ENCODE measurements at places on chromosomes 6 and 20.

DNA sequence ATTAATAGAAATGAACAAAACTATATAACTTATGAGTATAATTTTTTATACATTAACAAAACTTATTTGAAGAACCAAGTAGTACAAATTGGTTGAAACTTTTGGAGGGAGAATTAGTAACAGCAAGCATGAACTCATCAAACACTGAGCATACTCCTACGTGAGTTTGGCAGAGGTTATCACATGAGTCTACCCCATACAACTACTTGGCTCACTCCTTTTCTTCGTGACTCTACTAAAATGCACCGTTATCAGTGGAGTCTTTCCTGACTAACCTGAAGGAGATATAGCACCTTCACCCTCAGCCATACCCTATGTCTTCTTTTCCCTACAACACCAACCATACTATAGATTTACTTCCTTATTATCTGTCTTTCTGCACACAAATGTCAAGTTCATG lies 794.2 kb downstream of the TFAP2A start:
- no peak for DNase-seq

GRCh38 chr6:26576929-26577719 lies 19.6 kb upstream of the ABT1 start:
- no peak for DNase-seq

DNA sequence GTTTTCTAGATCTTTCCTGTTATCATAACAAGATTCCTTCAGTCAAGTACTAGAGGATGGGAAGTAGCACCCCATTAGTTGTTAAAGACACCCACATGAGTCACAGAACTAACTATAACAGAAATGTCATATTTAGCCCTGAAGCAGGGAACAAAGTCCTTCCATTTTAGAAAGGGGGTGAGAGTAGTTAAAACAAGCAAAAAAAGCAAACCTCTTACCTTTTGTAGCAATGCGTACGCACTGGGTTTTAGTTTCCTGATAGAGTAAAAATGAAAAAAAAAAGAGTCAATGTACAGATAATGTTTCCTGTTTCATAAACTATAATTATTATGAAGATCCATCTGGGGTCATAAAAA lies 163.7 kb upstream of the THEMIS start:
- no peak for DNase-seq

DNA sequence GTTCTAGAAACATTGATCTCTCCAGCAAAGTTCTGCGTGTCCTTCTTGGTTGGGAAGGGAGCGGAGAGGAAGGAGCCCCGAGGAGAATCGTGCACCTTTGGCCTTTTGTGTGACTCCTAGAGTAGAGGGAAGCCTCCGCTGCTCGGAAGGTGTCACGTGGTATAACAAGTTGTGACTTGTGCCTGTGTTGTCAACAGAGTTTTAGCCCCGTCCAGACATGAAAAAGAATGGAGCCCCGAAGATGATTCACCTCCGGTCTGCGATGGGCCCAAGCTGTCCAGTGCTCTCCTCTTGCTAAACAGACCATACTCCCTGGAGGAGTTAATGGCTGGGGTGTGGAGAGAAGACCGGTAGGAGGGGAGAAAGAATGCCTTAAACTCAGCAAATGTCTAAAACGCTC lies 7.0 kb downstream of the EYA2 start:
- no peak for DNase-seq

DNA sequence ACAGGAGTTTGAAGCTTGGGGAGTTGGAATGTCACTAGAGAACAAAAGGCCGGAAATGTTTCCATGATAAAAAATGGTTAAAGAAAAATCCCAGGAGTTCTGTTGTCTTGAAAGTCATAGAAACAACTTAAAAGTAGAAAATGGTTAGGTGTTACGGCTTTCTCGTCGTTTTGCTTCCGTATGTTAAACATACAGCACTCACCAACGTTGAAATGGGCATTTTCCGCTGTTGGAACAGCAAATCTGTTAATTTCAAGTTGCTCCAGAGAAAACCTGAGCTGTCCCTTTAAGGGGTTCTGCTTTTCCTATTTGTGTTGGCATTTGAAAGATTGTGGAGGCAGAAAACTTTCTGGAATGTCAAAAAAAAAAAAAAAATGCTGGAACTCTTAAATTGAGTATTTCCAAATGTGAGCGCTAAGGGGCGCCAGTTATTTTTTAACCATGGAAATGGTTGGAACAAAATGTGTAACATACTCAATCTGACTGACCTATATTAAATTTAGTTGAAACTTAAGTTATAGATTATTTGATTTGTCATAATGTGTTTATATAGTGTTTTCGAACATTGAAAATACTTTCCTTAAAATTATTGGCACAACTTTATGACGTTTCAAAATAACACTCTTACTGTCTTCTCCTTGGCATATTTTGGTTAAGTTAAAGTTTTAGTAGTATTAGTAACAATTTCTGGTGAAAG lies 2.2 kb downstream of the QKI start:
- DNase-seq, result no peak

DNA sequence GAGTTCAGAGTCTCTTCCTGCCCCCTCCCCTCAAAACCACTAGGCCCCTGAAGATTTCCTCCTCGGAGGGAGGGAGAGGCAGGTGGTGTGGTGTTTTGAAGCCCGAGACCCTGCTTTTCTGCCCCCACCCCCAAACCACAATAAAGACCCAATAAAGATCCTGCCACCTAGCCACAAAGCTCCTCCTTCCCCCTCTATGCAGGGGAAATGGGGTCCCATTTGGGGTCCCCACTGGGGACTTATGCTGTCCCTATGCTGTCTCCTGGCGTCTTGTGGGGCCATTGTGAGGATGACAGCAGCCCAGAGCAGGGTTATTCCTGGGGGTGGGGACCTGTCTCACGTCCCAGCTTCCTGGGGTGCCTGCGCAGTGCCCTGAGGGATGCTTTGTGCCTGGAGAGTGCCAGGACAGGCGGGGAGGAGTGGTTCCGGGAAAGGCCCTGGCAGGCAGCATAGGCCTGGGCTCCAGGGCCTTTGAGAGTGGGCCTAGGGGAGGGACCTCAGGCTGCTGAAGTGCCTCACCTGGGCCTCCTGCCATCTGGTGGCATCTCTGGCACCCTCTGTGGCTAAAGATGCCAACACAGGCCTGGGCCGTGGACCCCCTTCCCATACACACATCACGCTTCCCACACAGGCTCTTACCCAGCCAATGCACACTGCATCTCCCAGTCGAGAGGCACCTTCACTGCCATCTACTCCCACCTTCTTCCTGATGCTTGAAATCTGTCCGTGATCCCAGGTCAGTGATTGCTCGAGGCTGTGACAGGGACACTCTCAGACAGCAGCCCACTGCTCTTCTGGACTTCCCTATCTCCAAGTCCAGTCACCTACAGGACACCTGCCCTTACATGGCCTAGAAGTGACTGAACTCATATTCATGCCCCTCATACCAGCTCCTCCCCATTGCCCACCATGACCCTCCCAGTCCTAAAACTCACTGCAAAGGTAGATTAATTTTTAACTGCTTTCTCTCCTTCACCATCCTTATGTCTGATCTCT lies 7.9 kb upstream of the ARMC12 start:
- DNase-seq, result no peak

DNA sequence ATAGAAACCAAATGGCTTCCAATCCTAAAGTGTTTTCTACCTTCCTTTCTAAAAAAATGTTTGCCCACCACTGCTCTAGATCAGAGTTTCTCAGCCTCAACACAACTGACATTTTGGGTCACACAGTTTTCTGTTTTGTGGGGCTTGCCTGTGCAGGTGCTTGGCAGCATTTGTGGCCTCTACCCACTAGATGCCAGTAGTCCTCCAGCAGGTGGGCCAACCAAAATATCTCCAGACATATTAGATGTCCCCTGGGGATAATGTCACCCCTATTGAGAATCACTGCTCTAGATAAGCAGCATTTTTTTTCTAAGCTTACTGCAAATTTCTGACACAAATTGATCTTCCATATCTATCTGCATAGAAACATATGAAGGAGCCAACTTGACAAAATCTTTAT lies 26.3 kb upstream of the EPM2A start:
- DNase-seq, result no peak

- no peak for DNase-seq
Observed at GRCh38 chr6:122490607-122491006, 19.0 kb upstream of the SERINC1 start.

DNA sequence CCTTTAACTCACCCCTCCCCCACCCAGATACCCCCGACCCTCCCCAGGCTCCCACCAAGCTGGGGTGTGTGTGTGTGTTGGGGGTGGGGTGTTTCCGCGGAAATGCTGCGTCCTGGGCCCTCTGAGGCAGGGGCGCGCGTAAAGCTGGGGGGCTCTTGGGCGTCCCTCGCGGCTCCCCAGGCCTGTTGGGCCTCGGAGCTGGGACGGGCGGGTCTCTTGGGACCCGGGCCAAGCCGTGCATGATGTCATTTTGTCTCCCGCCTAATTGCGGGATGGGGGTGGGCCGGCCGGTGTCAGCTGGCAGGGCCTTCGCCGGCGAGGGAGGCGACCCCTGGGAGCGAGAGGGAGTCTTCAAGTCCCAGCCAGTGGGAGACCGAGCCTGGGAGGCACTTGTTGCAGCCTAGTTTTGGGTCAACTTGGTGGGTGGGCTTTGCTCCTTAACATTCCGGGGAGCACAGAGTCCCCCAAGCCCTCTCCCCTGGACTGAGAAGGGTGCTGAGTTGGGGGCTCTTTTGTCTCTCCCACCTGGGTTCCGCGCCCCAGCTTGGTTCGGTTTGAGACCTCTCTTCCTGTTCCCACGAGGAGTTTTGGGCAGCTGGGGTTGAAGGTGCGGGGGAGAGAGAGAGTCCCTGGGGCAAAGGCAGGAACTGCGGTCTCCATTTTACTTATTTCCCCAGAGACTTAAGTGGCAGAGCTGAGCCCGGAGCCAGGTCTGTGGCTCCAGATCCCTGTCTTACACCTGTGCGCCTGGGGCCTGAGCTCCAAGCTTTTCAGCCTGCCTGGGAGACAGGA lies 623 bp downstream of the MYBL2 start:
- no peak for DNase-seq

DNA sequence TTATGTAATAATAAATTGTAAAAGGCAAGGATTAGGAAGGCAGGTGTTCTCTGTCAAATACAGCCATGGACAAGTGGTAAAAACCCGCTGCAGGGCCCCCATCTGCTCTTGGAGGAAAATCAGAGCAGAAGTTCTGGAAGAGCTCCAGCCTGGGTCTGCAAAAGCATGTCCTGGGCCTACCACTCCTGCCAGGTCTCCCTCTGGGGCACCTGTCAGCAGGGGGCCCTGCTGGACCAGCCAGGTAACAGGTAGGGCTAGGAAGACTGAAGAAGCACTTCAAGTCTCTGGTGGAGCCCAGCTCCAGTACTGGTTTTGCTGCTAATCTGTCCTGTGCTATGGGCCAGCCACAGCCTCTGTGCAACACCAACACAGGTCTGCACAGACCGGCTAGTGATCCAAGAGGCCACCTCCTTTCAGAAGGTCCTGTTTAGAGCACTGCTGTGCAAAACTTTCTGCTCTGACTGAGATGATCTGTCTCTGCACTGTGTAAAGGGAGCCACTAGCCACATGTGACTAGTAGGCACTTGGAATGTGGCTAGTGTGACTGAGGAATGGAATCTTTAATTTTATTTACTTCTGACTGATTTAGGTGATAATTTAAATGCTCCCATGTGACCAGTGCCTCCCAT lies 30.2 kb downstream of the RRBP1 start:
- no peak for DNase-seq

DNA sequence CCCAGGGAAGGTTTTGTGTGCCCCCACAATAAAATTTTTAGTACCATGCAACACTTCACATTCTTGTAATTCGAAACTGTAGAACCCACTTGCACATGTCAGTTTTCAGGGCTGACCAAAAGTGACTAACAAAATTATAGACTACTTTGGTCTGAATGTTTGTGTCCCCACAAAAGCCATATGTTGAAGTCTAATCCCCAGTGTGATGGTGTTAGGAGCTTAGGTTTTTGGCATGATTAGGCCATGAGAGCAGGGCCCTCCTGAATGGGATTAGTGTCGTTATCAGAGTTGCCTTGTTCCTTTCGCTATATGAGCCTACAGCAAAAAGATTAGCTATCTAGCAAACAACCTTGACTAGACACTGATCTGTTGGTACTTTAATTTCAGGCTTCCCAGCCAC lies 49.0 kb upstream of the TENT5A start:
- DNase-seq, result no peak

- DNase-seq, result no peak
Observed at GRCh38 chr6:85644279-85644762, 1.6 kb upstream of the SYNCRIP start.

Measured in effector memory CD4-positive, alpha-beta T cell (primary cell).